ENCODE measurements at places on chromosomes 4 and X.

- DNase-seq = no peak
Observed at GRCh38 chr4:162727766-162728165, 438.9 kb downstream of the NAF1 start.

GRCh38 chr4:4392501-4393183, 5.7 kb downstream of the NSG1 start:
- DNase-seq = no peak

DNA sequence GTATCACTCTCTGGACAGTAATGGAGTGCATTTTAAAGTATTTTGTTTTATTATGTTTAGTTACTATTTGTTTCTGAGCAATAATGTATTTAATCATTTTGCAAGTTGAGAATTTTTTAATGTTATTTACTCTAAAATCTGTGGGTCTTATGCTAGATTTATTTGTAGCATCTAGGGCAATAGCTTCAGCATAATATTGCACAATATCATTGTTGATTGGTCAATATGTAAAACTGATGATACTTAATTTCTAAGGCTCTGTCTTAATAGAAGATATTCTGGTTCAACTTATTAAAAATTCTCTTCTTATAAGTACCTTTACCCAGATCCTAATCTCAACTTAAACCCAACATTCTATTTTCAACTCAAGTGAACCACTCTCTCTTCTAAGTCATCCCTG, 11.5 kb downstream of the SFRP2 start:
- no peak for DNase-seq

- no peak for DNase-seq
Observed at GRCh38 chr4:48195853-48196252, 61.8 kb upstream of the TXK start.

- DNase-seq = no peak
Observed at GRCh38 chr4:137800861-137801260, 268.6 kb upstream of the PCDH18 start.

Measured in GDM1 (cell line).